CD4-positive, alpha-beta T cell treated with Interleukin-2 at 100 ng/mL for 4 hours (primary cell): ENCODE measurements at places on chromosomes 2 and 18.

DNA sequence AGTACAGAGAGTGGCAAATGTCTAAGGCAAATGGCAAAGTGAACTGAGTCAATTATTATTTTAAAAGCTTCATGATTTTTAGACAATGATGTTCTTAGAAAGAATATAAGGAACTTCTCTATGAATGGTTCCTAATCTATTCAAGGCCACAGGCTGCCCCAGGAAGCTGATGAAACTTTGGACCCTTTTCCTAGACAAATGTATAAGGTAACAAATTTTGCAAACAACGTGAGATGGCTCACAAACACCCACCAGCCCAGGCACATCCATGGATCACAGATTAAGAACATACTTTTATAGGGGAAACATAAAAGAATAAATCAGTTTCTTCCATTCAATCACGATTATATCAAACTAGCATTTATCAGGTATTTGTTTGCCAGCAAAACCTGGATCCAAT, 659.0 kb downstream of the IRS1 start:
- no peak for DNase-seq

DNA sequence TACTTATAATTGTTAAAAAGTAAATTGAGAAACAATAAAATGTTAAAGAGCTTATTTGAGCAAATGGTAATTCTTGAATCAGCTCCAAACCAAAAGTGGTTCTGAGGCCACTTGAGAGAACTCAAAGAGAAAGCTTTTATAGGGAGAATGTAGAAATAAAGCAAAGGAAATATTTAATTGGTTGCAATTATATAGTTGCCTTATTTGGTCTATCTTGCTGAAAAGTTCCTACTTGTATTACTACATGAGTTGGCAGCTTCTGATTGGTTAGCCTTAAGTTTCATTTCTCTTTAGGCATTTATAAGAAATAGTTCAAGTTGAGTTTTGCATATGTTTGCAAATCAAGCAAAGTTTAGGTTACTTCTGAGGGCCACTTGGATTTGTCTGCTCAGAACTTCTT, 38.1 kb downstream of the SCN2A start:
- DNase-seq, result no peak

DNA sequence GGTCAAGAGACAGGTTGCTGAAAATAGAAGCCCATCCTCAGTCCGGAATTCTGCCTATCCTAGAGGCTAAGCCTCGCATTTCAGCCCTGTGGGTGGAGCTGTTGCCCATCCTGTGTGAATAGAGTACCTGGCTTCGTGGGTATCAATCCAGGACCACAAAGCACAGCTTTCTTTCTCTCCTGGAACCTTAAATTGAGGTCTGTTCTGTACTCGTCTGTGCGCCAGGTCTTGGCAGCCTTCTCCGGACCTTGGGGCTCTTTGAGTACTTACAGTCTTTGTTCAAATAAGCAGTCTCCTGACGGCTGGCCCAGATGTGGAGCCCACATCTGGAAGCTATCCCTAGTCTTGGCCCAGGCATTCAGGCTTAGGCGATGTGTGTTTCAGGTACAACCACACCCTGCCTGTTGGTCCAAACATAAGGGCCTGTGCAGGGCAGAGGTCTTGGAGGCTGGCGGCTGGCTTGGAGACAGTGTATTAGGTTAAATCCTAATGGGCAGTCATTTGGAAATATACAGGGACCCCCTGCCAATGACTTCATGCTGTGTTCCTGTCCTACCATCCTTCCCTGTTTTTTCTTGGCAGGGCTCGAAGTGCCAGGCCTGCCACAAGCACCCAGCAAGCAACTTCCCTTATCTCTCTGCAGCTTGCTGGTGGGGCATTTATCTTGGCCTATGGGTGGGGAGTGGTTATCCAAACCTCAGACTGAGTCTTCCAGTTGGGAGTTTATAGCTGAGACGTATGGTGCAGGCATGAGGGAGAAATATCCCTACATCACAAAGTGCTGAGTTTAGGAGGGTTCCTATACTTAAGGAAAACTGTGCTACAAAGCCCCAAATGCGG, 294.1 kb downstream of the BCL2 start:
- DNase-seq, result no peak

DNA sequence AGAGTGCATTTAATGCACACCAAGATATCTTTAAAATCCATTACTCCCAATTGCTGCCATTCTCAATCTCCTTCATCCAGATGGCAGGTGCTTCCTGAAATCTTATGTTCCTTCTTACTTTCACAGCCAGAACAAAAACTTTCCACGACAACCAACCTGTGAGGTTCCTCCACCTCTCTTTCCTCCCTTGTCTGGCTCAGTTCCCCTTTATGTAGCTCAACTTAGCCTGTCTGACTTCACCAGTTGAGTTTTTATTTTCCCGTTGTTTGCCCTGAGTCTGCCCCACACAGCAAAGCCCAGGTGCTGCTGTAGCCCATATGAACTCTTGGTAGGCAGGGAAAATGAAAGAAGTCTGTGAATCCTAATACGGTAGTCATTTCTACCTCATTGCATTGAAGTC, 112.5 kb downstream of the MREG start:
- no peak for DNase-seq

- no peak for DNase-seq
These were observed 17.9 kb downstream of the RAB12 start for GRCh38 chr18:8627107-8627472.

- DNase-seq, result peak; percentile 74
These were observed 44.6 kb downstream of the HAUS1 start for GRCh38 chr18:46148810-46149209.

GRCh38 chr2:120305296-120305695, 40.6 kb upstream of the INHBB start:
- no peak for DNase-seq

- DNase-seq, result peak; percentile 81
These were observed 34.8 kb downstream of the LBH start for GRCh38 chr2:30266051-30266621.

DNA sequence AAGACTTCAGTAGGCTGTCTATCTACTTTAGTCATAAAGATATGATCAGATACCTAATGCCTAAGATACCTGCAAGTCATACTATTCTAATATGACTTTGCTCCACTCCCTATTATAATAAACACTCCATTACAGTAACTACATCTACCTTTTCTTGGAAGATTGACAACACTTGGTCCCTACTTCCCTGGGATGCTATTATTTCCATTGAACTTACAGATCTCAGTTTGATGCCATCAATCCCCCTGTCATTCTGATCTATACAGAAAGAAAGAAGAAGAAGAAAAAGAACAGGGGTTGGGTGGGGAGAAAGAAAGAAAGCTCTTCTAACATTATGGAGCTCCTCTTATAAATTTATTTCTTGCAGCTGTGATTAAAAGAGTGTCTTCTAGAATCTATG, 889.1 kb upstream of the NRXN1 start:
- no peak for DNase-seq

DNA sequence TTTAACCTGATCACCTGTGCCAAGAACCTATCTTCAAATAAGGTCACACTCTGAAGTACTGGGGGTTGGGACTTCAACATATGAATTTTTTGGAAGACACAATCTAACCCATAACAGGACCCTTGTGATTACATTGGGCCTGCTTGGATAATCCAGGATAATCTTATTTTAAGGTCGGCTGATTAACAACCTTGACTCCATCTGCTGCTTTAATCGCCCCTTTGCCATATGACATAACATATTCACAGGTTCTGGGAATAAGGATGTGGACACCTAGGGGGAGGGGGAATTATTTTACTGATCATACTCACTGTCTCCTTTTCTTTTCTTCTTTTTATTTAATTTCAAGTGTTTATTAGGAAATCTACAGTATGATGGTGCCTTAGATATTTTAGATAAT, 34.8 kb downstream of the CDH20 start:
- no peak for DNase-seq

GRCh38 chr18:58699551-58699950, 28.3 kb downstream of the MALT1 start:
- no peak for DNase-seq

- DNase-seq, result no peak
These were observed 79.3 kb downstream of the NABP1 start for GRCh38 chr2:191757208-191757607.

GRCh38 chr2:158828378-158829164, 33.5 kb downstream of the DAPL1 start:
- DNase-seq, result no peak

- no peak for DNase-seq
These were observed 46.3 kb upstream of the ITGB6 start for GRCh38 chr2:160246356-160246755.

GRCh38 chr2:32135409-32135808, 30.3 kb upstream of the SLC30A6 start:
- DNase-seq, result peak; percentile 25

DNA sequence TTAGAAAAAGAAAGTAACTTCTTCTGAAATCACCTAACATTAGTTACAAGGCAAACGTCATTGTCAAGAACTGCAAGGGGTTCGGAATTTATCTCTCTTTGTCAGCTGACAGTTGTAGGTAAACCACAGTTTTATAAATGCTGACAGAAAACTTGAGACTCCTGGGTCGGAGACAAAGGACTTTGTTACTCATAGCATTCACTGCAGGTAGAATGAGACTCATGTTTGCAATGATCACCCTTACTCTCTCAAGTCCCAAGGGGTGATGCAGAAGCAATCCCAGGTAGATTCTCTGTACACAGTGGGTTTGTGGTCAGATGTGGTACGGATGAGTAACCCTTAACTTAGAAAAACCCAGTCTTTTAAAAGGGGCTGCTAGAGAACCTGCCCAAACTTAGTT, 757.8 kb downstream of the TRIB2 start:
- DNase-seq, result no peak

DNA sequence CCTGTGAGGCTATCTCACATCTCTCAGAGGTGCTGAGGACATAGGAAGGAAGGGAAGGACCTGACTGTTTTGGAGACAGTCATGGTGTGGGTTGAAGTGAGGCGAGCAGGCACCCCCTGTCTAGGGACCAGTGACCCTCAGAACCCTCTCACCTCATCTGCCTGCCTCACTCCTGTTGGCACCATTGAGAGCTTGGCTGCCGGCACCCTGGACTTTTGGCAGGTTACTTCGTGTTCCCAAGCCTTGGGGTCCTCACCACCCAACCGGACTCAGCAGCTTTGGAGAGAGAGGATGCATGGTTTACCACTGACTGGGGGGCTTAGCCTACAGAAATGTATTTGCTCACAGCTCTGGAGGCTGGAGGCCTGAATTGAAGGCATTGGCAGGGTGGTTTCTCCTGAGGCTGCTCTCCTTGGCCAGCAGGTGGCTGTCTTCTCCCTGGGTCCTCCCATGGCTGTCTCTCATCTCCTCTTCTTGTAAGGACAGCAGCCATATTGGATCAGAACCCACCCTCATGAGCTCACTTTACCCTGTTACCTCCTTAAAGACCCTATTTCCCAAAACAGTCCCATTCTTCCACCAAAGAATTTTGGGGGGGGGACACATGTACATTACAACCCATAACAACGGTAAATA, 142.0 kb downstream of the TSN start:
- DNase-seq, result no peak

GRCh38 chr2:85448461-85449213, 30.1 kb downstream of the SH2D6 start:
- DNase-seq, result no peak

DNA sequence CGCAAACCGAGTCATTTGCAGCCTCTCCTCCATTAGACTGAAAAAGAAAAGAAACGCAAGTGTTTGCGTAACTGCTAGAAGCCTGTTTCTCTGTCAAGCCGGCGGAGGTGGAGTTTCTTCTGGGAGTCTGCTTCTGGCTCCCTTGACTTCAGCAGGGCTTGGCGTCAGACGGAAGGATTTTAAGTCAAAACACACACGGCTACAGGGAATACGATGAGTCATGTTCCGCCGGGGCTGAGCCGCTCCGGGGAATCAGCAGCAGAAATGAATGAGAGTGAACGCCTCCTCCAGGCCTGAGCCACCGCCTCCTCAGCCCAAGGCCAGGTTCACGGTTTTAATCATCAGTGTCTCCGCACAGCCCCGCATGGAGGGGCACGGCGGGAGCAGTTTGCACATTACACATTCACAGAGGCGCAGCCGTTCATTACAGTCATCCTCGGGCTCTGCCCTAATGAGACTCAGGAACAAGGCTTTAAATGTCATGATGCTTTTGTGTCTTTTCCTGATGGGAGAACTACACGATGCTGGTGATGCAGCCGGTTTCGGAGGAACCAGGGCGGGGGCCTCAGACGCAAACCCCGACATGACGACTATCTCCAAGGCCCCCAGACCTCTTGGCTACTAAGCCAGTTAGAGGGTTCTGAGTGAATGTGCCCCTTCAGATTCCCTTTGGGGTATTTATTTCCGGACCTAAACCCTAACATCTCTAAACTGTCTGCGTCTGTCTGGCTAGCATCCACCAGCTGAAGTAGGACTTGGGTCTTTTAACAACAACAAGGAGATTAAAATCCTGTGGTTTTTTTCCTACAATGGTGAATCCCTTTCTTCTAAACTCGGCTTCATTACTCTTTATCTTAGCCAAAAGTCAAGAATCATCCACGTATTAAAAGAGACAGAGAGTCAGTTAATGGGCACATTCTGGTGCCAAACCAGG, 11.1 kb upstream of the SCG2 start:
- DNase-seq, result no peak

- DNase-seq, result no peak
These were observed 1246.3 kb upstream of the PIK3C3 start for GRCh38 chr18:40708726-40709125.

DNA sequence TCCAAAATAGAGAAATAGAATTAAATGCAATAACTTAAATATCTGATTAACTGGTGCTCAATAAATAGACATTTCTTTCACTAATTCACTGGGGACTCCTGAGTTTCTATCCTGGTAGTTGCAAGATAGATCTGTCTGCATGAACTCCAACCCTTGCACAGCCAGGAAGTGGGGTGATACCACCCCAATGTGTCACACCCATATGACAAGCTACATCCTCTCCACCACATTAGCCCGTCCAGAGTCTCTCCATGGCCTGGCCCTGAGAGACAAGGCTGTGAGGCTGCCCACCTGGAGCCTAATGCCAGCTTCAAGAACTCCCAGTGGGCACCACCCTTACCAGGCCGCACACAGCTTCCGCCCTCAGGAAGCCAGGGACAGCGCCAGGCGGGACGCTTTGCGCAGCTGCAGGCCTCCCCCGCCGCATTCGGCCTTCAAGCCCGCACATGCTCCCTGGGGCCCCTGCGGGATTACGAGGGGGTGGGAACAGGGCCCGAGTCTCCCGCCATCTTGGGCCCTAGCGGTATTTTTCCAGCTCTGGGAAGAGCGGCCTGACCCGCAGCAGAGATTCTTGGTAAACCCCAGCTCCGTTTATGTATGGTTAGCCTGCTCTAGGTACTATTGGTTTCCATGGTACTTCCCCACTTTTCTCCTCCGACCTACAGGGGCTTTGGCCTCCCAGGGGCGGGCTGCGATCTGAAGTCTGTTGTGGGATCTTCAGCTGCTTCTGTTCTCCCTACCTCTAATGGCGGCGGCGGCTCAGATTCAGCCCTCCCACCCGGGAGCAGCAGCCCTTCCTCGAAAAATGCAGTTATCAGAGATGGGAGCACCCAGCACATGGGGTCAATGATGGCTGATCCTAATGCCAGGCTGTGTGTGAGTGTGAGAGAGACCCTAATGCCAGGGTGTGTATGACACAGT, at the start of gene TDRD15:
Gene TDRD15, plus strand, starts transcription at position 496 of the 921 bp plus-strand sequence. CDS start 13,500 bp downstream, outside the sequence.
- DNase-seq, result no peak

DNA sequence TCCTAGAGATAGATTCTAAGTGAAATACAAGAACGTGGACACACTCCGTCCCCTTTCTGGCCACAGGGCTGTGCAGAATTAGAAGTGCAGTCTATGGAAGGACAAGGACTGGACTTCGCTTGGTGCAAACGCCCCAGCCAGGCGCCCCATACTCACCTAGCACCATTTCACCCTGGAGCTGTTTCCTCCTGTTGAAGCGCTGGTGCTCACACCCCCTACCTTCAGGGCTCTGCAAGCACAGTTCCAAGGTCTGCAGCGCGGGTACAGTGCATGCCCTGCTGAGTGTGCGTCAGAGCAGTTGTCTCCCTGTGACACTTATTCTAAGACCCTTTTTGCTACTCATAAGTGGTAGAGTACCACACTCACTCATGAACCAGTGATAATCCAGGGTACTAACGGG, 3.0 kb downstream of the HPCAL1 start:
- peak; percentile 35 for DNase-seq
